ENCODE measurements at places on chromosomes 7 and 10.

DNA sequence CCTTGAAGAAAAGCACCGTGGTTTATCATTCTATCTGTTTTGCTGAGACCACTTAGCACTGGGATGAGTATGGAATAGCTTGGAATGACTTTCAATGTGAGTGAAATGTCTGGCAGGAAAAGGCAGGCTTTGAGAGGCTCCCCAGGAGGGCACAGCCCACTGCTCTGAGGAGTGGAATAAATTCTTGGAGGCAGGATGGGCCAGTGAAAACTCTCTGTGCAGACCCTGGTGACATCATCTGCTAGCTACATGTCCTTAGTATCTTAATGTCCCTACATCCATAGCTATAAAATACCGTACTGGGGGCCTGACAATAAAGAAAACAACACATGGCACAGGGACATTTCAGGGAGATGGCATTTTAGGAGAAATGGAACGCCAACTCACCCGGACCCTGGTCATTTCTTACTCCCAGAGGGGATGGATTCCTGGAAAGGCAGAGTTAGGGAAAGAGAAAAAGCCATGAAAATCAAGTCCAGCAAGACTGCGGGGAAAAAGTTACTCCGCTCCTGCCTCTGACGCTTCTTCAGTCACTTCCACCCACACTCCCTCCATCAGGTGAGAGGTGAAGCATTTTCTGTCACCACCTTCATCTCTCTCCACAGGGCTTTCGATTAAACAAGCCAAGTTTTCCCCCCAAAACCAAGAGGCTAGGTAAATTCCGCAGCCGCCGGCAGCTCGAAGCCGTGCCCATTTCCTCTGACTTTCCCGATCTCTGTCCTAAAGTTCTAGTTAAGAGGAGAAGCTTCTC is 991 bp downstream of the ZNF239 start:
- no peak for DNase-seq

- DNase-seq: peak; percentile 42
Measured at GRCh38 chr7:155803418-155804376, 8.6 kb downstream of the SHH start.

DNA sequence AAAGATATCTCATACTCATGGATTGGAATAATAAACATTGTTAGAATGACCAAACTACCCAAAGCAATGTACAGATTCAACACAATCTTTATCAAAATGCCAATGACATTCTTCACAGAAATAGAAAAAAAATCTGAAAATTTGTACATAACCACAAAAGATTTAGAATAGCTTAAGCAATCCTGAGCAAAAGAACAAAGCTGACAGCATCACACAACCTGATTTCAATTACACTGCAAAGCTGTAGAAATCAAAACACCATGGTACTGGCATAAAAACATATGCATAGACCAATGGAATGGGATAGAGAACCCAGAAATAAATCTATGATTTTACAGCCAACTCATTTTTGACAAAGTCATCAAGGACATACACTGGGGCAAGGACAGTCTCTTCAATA is 130.0 kb upstream of the TMEM72 start:
- DNase-seq: no peak

- DNase-seq: no peak
Measured at GRCh38 chr7:129055861-129056464, 1.1 kb upstream of the TNPO3 start.

DNA sequence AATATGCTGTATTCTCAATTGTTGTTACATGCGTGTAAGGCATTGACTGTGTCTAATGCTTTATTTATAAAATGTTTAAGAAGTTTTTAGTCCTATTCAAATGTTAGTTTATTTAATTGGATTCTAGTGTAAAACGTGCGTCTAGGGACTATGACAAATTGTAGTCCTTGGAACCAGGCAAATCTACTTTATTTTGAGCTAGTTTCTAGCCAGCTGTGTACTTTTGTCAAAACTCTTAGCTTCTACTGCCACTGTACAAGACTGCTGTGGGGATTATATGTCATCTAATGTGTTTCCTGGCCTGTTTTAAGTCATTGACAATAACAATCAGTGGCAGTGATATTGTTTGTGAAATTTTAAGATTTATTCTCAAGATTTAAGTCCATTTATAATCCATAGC is 220.5 kb upstream of the SEMA3D start:
- no peak for DNase-seq

DNA sequence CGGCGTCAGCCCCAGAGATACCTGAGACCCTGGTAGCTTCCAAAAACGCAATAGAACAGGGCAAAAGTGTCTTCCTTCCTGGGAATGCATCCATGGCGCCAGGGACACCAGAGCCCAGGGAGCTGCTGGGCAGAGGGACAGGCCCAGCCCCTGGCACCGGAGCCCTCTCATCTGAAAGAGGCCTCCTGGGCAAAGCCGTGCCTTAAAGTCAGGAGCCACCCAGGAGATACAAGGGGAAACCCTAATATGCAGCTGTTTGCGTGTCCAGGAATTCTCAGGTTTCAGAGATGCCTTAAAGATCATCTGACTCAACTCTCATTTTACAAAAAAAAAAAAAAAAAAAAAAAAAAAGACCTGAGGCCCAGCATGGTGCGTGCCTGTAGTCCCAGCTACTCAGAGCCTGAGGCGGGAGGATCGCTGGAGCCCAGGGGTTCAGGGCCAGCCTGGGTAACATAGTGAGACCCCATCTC is 28.0 kb downstream of the NUDT1 start:
- DNase-seq: peak; percentile 47

GRCh38 chr7:107563081-107563774 is 492 bp downstream of the COG5 start:
- DNase-seq: no peak

DNA sequence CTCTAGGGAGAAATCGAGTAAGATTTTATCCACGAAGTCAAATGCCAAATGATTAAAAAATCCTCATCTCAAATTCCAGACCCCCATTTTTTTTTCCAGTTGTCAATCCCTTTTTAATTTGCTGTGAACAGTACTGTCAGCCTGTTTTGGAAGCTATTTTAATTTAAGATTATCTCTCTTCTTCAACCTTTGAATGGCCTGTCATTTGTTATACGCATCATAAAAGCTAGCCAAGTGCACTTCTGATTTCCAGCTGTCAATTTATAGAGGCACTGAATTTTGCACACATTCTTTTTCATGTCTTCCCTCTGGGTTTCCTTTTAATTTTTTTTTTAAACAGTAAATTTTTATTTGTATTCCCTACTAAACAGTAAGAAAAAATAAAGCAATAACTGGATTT is 336.4 kb upstream of the HGF start:
- DNase-seq: no peak

GRCh38 chr7:25391295-25391861 is 163.1 kb upstream of the NPVF start:
- DNase-seq: peak; percentile 33

All from myocyte (in vitro differentiated cells).